ENCODE measurements at places on chromosomes 16 and 17.

- DNase-seq: no peak
These were observed 18.5 kb downstream of the SLC16A3 start for GRCh38 chr17:82247182-82247823.

DNA sequence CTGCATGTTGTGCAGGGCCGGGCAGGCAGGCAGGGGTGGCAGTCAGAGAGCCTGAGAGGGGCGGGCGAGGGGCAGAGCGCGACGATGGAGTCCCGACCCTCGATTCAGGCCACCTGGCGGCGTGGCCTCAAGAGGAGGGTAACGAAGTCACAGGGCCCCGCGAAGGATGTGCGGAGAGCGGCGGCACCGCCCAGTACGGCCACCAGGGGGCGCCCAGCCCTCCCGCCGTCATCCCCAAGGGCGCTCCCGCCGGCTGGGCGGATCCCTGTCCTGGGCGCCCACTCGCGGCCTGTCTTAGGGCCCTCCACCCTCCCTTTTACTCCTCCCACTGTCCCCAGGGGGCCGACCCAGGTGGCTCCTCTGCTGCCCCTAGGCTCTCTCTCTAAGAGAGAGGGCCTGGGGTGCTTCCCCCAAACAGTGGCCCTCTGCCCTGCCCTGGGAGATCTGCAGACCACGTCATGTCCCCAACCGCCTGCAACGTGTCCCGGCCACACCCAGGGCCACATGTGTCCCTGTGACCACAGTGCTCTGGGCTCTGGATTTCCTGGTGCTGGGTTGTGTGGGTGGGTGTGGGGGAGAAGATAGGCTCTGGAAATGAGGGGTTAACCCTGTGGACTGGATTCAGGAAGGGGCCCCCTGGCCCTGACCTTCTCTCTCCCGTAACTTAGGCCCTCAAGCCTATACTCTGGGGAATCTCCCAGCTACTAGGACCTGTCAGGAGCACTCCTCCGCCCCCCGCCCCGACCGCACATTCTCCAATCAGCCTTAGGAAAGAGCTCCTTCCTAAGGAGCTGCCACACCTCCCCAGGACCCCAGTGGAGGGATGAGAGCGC, 5.9 kb downstream of the DPEP2 start:
- DNase-seq: peak; percentile 60

GRCh38 chr16:49350265-49351095, 23.1 kb upstream of the C16orf78 start:
- DNase-seq: peak; percentile 36

- DNase-seq: no peak
These were observed 62.4 kb downstream of the VMP1 start for GRCh38 chr17:59769887-59770286.

DNA sequence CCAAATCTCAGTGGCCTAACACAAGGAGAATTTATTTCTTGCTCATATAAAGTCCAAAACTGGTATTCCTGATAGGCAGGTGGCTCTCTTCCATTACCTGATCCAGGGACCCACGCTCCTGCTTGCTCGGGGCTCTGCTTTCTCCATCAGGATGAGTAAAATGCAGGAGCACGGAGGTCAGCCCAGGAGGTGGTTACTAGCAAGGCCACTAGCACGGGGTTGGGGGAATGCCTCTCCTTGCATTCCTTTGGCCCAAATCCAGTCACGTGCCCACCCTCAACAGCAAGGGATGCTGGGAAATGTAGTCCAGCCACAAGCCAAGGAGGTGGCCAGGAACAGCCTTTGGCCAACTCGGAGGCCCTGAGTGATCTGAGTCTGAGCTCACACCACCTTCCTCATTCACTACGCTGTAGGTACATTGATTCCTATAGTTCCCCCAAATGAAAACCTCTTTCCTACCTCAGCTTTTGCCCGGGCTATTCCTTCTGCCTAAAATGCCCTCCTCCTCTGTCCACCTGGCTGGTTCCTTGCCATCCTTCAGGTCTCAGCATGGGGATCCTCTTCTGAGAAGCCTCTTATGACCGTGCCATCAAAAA, 38.3 kb upstream of the HAPSTR1 start:
- DNase-seq: no peak

DNA sequence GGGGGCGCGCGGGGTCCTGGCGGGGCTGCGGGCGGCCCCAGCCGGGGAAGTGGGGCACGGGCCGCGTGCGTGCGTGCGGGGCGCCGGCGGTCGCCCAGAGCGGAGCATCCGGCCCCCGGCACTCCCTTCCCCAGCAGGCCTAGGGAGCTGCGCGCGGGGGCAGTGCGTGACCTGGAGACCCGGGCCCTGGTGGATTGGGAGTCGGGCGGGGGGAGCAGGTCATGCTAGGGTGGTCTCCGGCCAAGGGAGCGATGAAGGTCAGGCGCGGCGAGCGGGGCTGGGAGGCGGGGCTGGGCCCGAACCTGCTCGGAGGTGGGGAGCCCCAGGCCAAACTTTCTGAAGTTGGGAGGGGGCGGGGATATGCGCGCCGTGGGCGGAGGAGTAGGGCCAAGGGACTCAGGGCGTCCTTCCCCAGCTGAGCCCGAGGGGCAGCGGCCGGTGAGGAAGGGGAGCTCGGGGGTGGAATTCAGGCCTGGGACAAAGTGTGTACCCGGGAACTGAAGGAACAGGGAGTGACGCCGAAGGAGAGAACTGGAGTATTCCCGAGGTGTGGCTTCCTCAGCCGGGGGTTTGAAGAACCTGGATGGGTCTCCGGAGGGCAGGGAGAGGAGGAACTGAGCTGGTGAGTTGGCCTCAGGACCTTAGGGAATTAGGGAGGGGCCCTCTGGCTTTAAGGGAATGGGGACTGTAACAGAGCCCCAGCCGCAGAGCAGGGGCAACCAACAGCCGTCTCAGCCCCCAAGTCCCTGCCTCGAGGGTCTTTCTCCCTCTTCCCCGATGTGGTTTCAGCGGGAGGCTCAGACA, 589 bp downstream of the XYLT2 start:
- peak; percentile 22 for DNase-seq

Measured in stimulated activated CD4-positive, alpha-beta T cell treated with anti-CD3 and anti-CD28 coated beads, TNF-alpha, amount 100 ng/mL, for 24 hours (primary cell).